Activated CD4-positive, alpha-beta T cell treated with anti-CD3 and anti-CD28 coated beads for 48 hours (primary cell): ENCODE measurements at places on chromosomes 12 and 14.
A peak's percentile ranks its signal among the peaks of the same experiment; 100 is the strongest.

GRCh38 chr12:71949646-71950045 lies 11.0 kb downstream of the TPH2 start:
- no peak for DNase-seq

- no peak for DNase-seq
These were observed 17.1 kb downstream of the ACTN1 start for GRCh38 chr14:68961781-68962584.

GRCh38 chr14:77470224-77470870 lies 12.5 kb downstream of the AHSA1 start:
- no peak for DNase-seq

DNA sequence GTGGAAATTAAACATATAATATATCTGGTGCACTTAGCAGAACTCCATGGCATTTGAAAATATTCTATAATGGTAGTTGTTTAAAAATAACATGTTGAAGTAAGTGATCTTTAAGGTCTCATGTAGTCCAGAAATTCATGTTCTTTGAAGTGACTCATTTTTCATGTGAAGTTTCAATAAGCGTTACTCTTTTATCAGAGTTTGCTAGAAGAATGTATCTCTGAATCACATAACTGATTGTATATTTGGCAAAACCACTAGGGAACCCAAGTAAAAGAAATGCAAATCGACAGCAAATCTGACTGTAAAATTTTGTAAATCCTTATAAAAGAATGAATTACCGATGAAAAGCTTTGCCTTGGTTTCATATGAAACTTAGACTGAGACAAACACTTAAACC lies 463.3 kb downstream of the TMTC2 start:
- DNase-seq = no peak

GRCh38 chr12:71954861-71955260 lies 16.2 kb downstream of the TPH2 start:
- DNase-seq = no peak

- DNase-seq = no peak
These were observed 152.4 kb upstream of the PWP1 start for GRCh38 chr12:107533218-107533617.

GRCh38 chr12:21026302-21026701 lies 104.7 kb upstream of the SLCO1B1 start:
- no peak for DNase-seq

DNA sequence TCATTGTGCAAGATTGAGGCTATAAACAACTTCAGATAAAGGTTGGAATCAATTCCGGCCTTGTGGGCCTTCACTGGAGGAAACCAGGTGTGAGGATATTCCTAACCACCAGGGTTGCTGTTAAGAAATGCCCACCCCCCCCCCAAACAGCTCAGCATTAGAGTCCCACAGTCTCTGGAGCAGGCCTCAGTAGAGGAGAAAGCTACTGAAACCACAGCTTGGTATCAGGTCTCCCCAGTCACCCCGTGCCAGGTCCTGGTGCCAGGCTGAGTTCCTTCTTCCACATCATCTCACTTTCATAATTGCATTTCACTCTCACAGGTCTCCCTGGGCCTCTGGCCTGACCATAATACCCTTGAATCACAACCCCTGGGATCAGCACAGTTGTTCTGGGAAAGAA lies 12.5 kb downstream of the GALNT6 start:
- DNase-seq = no peak

- no peak for DNase-seq
These were observed 22.4 kb downstream of the RFX4 start for GRCh38 chr12:106605254-106605653.

DNA sequence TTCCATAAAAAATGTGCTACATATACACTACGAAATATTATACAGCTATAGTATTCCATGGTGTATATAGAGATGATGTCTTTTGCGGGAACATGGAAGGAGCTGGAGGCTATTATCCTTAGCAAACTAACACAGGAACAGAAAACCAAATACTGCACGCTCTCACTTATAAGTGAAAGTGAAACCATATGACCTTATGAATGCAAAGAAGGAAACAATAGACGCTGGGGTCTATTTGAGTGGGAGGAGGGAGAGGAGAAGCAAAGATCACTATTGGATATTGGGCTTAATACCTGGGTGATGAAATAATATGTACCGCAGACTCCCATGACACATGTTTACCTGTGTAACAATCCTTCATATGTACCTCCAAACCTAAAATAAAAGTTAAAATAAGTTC lies 142.8 kb downstream of the LRFN5 start:
- DNase-seq = no peak

- no peak for DNase-seq
These were observed 244.2 kb upstream of the CCDC196 start for GRCh38 chr14:66242001-66242400.

GRCh38 chr12:93094988-93095737 lies 166.1 kb upstream of the EEA1 start:
- DNase-seq = no peak

- no peak for DNase-seq
These were observed 378.1 kb downstream of the DAD1 start for GRCh38 chr14:22210906-22211305.

- no peak for DNase-seq
These were observed 74.4 kb downstream of the ANKS1B start for GRCh38 chr12:99910342-99910741.

GRCh38 chr12:92927436-92928281 lies 1.4 kb downstream of the EEA1 start:
- no peak for DNase-seq

- no peak for DNase-seq
These were observed 326.6 kb upstream of the PRICKLE1 start for GRCh38 chr12:42916143-42916542.

DNA sequence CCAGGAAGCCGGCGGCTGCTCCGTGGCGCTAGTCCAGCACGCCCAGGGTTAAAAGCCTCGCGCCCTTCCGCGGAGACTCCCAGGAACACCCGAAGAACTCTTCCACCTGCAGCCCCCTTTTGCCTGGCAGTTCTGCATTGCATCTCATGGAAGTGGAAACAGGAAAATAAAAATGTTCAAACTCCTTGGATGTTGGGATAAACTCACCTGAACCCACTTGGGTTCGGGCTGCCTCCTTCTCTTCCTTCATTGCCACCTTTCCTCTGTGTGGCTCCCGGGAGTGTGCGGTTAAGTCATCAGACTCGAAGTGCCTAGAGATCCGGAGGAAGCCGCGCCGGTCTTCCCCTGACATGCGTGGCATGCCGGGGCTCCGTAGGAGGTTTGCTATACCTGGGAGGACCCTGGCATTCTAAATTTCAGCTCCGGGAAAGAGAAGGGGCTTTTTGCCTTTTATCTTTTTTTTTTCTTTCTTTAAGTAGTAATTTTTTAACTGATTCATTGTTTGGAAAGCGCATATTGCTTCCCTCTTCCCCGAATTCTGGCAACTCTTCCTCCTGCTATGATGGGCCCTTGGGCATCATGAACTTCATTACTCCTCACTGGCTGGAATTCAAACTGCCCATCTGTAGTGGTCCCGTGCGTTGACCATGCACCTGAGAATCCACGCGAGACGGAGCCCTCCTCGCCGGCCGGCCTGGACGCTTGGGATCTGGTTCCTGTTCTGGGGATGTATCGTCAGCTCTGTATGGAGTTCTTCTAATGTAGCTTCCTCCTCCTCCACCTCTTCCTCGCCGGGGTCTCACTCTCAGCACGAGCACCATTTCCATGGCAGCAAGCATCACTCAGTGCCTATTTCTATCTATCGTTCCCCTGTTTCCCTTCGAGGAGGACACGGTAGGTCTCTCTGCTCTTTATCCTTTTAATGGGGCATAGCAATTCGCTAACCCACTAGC lies 931.4 kb downstream of the DIO2 start:
- DNase-seq = no peak

DNA sequence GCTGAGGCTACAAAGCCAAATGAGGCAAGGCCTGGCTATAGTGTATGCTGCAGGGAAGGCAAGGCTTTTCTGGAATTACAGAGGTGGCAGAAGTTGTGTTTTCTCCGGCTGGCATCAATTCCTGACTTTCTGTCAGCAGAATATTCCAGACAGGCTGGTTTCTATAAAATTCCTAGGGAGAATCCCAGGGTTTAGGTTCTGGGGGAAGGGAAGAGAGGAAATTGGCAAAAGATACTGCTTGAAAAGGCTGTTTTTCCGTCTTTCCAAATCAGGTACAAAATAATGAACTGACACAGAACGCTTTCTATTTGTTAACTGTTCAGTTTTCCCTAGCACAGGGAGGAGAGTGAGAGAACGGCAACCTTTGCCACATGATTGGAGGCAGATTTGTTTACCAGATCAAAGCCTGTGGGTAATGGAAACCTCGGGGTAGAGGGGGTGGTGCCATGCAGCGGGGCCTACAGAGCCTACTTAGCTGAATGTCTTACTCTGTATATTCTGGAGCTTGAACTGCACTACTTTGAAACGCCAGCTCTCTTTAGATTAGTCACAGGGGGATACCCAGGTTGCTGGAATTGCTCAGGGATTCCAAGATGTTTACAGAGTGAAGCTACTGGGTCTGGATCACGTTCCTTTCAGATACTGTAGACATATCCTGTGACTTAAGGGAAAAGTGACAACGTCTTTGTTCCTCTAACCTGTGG lies 65.8 kb upstream of the DACT1 start:
- peak; percentile 74 for DNase-seq

GRCh38 chr14:75769047-75769685 lies 108.1 kb downstream of the TTLL5 start:
- DNase-seq = no peak

GRCh38 chr12:5267603-5268423 lies 164.1 kb upstream of the NTF3 start:
- no peak for DNase-seq

GRCh38 chr14:54533100-54533499 lies 23.4 kb downstream of the CGRRF1 start:
- no peak for DNase-seq

- DNase-seq = no peak
These were observed 40.4 kb upstream of the PPP2R5C start for GRCh38 chr14:101721111-101721510.

GRCh38 chr14:72808564-72808963 lies 85.3 kb downstream of the DPF3 start:
- no peak for DNase-seq

GRCh38 chr12:106901276-106901675 lies 54.4 kb upstream of the TMEM263 start:
- DNase-seq = no peak

- DNase-seq = no peak
These were observed 25.3 kb upstream of the CLMN start for GRCh38 chr14:95345032-95345431.

- DNase-seq = no peak
These were observed 64.5 kb downstream of the PTCSC3 start for GRCh38 chr14:36111822-36112583.

- DNase-seq = no peak
These were observed 32.2 kb downstream of the SMUG1 start for GRCh38 chr12:54156578-54156977.

DNA sequence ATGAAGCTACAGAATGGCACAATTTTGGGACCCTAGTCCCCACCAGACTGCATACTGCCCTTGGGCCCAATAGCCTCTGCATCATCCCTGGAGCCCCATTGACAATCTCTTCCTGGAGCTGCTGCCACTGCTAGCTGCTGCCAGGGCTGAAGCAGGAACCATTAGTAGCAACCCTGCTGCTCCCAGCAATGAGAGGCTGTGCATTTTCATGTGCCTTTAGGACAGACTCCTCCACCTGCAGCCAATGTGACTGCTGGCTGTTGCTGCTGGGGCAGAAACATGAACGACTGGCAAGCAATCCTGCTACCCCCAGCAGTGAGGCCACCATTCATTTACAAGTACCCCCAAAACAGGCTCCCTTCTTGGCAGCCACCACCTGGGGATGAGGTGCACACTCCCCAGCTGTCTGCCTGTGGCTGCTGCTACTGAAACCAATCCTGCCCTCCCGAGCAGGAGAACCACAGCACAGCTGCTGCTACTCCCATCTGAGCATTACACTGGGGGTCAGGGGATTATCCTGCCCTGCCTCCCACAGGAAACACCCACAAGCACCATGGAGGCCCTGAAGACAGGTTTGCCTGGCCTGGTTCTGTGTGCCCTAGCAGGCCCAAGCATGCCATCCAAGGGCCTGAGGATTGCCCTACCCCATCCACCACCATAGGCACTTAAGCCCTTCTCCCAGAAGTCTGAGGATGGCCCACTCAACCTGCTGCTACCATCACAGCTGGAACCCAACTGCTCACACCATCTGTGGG lies 181.0 kb downstream of the MYRFL start:
- no peak for DNase-seq

GRCh38 chr14:26925876-26926584 lies 328.2 kb upstream of the NOVA1 start:
- DNase-seq = no peak

DNA sequence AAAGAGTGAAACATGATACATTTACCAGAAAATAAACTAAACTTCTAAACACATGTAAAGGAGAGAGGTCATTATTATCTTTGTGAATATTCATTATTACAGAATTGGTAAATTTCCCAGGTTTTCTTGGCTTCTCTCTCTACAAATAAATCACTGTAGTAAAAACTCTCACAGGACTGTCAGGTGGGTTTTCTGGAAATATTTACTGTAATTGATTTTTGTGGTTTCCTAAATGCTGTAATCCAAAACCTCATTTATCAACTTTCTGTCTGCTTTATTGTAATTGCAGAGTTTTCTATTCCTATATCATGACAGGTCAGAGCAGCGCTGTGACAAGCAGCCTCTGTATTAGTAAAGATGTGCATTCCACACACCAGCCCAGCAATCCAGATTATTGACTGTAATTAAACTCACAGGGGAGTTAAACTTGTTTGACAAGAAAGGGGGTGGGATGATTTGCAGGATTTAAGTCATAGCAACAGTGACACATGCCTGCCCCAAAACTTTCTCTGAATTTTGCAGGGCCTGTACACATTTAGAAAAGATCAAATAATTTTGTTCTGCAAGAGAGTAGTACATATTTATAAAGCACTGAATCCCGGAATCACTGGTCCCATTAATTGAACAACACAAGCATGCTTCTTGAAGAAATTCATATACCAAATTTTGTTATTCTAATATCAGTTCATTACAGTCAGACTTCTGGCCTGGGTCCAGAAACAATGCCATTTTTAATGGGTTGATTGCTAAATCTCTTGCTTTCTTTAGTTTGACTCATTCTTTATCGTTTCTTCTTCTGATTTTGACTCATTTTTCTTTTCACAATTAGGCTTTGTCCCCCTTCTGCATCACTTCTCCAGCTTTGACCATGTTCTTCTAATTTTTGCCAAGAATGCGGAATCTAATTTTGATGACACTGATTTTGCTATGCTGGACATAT lies 42.2 kb downstream of the PTPRO start:
- DNase-seq = no peak

DNA sequence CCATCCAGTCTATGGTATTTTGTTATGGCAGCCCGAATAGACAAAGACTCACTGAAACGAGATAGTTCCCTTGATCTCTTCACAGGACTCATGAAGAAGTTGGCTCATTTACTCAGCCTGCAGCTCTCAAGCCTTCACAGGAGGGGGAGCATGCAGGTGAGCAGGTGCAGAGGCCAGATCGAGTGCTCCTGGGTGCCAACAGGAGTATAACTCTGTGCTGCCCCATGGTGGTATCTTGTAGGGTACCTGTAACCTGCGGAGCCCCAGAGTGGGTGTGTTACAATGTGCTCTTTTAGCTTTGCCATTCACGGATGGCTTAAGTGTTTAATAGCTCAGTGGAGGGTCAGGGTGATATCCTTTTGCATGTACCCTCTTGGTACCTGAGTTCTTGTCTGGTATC lies 159.5 kb downstream of the METTL25 start:
- no peak for DNase-seq
